T1000 (cell line): ENCODE measurements at places on chromosomes 2 and 18.

DNA sequence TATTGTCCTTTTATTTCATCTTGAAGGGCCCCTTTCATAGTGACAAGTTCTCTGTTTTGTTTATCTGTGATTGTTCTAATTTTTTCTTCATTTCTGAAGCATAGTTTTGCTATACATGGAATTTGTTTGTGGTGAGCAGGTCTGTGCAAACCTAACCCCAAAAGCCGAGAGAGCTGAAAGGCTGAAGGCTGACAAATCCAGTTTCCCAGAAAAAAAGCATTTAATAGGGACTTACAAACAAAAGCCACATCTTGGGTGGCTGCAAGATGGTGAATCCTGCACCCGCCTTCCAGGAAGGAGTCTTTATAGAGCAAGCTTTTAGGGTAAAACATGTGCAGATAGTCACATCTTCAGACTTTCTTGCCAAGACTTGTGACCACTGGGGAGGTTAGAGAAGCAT is 473.4 kb upstream of the TRIB2 start:
- DNase-seq: no peak

- no peak for DNase-seq
Measured at GRCh38 chr2:5690718-5691220, 1.4 kb upstream of the SOX11 start.

DNA sequence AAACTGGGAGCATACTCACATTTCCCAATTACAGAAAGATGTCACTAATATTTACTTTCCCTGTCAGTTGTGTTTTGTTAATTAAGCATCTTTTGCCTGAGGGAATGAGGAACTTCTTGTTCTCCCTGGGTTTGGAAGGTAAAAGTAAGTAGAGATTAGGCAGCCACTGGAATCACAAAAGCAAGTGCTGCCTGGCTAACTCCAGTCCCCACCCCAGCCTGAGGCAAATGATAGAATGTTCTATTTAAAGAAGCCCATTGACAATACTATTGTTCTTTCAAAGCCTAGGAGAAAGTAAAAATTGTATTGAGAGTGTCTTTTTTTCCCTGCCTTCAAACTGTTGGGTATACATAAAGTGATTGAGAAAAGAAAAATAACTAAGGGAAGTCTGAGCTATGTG is 93.8 kb downstream of the MBD2 start:
- no peak for DNase-seq

DNA sequence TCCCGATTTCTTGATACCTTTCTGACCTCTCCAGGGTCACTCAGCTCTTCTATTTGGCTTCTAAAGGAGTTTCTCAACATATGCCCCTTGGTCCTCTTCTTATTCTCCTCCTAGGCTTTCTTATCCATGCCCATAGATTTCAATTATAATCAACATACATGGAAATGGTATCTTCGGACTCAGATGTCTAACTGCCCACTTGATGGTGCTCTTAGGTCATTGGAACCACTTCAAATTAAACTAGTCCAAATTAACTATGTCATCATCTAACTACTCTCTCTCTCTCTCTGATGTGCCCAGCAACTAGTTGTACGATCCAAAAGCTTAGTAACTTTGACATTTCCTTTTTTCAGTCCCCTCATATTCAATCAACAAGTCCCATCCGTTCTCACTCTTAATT is 43.2 kb upstream of the GPR75 start:
- DNase-seq: no peak

DNA sequence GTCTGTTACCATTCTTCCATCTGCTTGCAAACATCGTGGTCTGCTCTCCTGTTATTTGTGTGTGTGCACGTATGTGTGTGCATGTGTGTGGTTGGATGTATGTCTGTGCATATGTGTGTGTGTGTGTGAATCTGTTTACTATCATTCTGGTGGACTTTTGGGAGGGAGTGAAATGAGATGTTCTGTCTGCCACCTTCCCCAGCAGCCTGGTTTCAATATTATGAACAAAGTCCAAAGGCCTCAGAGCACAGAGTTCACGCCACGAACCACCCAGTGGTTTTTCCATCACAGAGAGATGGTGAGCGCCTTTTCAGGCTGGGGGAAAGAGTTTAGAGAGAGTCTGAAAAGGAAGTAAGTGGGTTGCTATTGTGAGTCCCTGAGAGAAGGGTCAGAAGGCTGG is 67.1 kb upstream of the YWHAQ start:
- DNase-seq: no peak

GRCh38 chr2:136207030-136207623 is 89.2 kb upstream of the CXCR4 start:
- DNase-seq: no peak

- no peak for DNase-seq
Measured at GRCh38 chr2:164187121-164187520, 434.2 kb downstream of the GRB14 start.

DNA sequence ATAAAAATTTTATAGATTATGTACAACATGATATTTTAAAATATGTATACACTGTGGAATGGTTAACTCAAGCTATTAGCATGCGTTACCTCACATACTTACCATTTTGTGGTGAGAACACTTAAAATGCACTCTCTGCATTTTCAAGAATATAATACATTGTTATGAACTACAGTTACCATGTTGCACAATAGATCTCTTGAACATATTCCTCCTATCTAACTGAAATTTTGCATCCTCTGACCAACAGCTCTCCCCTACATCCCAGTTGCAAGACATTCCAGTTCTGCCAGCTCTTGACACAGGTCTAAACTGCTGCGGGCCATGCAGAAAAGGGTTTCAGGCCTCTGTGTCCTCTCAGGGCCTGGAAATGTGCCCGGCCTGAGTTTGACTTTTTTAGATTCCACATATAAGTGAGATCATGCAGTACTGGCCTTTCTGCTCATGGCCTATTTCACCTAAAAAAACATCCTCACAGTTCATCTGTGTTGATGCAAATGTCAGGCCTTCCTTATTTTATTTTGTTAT is 113.7 kb downstream of the CDCA7 start:
- no peak for DNase-seq

DNA sequence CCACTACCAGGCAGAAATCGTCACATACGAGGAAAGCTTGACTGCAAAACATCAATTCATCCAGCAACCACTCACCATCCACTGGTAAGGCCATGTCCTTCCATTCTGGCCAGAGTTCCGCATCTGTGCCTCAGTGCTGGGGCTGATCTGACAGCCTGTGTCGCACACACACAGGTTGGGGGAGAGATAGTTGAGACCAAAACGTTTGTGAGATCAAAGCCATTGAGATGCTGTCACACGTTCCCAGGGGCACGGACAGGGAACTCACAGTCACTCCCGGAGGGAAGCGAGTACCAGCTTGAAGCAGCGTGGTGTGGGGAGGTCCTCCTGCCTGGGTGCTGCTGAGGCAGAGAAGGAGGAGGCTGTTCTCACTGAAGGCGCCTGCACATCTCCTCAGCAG is 458.5 kb upstream of the SALL3 start:
- no peak for DNase-seq

DNA sequence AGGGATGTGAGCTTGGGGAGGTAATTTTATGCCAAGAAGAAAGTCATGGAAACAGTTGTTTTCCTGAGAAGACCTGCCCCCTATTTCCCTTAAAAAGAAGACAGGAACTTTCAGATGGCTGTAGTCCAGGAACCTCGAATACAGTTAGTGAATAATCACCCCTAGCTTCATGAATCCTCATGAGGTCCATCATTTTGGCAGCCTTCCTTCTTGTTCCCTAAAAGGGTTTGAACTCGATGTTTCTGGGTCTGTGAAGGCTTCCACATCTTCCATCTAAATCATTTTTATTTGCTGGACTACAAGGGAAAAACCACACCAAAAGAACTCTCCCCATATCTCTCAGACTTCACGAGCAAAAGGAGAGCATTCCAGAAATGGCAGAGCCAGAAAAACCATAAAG is 290.8 kb downstream of the SLC4A3 start:
- no peak for DNase-seq

DNA sequence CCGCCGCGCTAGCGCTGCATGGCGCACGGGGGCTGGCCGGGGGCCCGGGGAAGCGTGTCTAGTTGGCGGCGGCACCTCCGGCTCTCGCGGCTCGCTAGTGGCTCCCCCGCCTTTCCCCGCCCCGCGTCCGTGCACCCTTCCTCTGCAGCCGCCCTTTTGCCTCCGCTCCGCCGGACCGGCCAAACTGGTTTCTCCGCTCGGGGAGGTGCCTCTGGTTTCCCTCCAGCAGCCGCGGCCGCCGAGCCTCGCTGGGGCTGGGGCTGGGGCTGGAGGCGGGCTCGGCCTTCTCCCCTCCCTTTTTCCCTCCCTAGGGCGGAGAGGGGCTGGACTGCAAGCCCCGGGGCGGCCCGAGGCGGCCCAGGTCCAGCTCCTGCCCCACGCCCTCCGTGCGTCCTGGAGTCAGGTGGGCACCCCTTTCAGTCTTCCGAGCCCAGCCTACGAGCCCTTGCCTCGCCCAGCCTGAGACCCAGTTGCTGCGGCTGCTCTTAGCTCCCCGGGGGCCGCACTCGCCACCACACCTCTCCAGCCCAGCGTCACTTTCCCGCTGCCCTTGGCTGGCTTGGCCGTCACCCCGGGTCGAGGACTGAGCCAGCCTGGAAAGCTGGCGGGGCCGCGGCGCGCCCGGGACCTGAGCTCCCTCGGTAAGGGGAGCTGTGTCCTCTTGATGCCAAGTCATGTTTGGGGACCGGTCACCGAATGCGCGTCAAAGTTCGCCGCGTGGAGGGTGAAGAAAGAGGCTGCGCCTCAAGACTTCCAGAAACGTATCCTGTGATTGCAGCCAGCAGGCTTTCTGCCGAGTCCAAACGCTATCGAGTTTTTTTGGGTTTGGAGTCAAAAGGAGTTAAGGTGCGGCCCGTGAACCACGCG is at the start of gene ATP8B1:
Gene ATP8B1, minus strand, starts transcription at position 213 of the 867 bp plus-strand sequence. CDS start 71,508 bp downstream, outside the sequence.
- DNase-seq: no peak

DNA sequence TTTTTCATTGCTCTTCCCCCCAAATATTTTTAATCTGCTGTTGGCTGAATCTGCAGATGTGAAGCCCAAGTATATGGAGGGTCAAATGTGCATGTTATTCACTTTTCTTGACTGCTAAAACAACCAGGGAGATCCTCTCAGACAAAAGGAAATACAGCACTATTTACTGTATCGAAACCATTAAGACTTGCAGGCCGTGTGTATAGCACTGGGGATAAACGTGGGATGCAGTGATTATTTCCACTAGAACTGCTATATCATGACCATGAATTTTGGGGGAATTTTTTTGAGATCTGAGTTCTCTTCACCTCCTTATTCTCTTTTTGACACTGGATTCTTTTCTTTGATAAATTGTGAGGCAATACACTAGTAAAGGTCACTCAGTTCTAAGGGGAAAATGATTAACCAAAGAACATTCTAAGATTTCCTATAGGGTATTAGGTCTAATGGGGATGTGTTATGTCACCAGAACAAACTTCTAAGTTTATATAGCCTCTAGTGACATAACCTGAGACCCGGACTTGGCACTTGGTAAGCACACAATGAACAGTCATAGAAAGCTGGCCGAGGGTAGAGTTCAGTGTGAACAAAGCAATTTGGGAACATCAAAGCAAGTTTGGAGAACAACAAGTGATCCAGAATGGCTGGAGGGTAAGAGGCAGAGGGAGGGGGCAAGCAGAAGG is 14.9 kb upstream of the UGT1A1 start:
- no peak for DNase-seq

GRCh38 chr2:98897746-98898145 is 38.3 kb downstream of the CRACDL start:
- no peak for DNase-seq

GRCh38 chr2:44723921-44724320 is 217.6 kb upstream of the SIX3 start:
- no peak for DNase-seq

DNA sequence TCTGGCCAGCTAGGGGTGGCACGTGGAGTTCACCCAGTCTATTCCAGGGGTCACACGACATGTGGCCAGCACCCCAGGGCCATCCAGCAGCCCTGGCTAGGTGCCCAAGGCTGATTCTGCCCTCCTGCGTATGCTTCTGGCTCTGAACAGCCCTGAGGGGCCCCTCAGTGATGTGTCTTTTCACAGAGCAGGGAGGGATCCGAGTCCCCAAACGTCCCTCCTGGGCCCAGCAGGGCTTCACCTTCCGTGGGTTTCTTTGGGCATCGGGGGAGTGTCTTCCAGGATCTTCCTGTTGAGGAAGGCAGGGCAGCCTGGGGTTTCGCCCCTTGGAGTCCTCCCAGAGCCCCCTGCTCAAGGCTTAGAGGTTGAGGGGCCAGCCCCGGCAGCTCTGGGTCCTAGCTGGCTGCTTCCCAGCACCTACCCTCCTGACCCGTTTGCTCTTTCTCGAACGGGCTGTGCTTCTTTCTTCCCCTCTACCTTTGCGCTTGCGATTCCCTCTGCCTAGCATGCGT is 165.9 kb downstream of the DYSF start:
- DNase-seq: no peak

DNA sequence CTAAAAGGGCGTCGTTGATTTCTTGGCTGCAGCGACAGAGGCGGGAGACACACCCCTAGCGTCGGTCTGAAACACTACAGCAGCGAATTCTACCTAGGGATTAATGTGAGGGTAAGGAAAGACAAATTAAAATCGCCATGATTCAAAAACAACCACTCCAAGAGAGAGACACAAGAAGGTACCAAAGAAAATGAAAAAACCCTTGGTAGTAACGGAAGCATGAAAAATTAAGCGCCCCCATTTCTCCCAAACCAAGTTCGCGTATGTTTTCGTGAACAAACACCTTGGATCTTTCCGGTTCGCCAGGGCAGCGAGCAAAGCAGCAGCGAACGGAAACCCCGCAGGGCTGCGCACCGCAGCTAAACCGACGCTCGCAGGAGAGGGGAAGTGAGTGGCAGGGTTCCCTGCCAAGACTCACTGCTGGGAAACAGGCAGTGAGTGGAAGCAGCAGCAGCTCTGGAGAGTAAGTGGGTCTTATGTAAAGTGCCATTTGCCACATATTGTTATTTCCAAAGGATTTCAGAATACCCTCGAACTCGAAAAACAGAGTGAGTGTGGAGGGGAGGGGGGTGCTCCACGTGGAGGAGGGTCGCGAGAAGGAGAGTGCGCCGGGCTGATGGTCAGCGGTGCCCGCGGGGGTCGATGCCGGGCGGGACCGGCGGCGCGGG is 1.0 kb downstream of the PPP3R1 start:
- no peak for DNase-seq

- no peak for DNase-seq
Measured at GRCh38 chr2:52881606-52882005, 886.0 kb upstream of the CHAC2 start.

DNA sequence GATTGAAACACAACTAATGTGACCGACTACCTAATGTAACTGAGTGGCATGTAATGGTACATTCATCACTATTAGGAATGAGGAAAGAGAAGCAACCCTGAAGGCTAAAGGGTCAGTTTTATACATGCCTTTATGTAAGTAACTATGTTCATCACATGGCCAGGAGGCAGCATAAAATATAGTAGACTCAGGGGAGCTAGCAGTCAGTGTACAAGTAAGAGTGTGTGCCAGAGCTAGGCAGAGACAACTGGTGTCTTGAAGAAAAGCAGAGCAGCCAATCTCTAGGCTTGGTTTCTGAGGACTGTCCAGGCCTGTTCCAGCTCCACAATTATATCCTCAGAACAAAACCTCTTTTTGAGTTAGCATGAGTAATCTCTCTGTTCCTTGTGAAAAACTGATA is 18.1 kb downstream of the SMAD2 start:
- DNase-seq: no peak

- DNase-seq: no peak
Measured at GRCh38 chr2:12168791-12169388, 422.5 kb downstream of the LPIN1 start.
